ENCODE measurements at places on chromosomes 4 and X.

DNA sequence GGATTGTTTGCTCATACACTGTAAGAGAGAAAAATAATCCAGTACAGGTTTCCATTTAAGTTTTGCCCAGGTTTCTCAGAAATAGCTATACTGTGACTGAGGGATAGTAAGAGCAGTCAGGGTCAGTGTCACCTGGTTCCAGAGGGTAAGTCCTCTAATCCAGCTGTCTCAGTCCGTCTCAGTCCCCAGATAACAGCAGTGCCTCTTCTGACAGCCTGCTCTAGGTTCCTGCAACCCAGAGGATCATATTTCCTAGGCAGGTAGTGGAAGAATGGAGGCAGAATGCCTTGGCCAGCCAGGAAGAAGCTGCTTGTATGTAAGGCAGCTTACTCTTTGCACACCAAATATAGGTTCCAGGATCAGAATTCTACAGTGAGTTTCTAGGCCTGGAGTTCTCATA, 22.6 kb upstream of the GNRHR start:
- no peak for DNase-seq

DNA sequence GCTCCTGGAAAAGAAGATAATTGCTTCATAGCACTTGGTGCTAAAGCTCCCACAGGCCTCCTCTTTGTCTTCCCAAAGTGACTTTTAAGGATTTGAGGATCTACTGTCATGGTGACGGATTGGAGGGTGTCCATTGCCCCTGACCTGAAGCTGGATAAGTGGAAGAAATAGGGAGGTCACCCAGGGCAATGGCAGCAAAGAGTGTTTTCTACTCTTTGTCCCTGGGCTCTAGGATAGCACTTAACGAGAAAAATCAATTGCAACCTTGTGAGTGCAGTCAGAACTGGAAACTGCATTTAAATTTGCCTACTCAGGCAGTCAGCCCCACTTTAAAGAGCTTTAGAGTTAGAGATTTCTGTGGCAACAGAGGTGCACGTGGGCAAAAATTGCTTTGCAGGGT, 43.7 kb upstream of the XK start:
- DNase-seq, result no peak

GRCh38 chr4:120557372-120557771, 365.2 kb downstream of the PRDM5 start:
- no peak for DNase-seq

GRCh38 chr4:146525754-146526153, 4.0 kb upstream of the SLC10A7 start:
- no peak for DNase-seq

DNA sequence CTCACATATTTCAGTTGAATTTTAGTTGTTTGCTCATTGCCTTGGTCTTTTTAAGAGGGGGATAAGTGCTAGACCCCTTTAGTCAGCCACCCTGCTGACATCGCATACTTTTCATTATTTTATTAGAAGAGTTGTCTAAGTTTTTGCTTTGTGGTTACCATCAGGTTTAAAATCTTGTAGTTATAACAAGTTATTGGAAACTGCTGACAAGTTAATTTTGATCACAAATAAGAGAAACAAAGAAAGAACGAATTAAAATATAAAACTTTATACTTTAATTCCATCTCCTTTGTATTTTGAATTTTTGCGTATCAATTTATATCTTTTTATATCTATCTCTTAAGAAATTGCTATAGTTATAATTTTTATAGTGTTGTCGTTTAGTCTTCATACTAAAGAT, 679.7 kb downstream of the TECRL start:
- no peak for DNase-seq

DNA sequence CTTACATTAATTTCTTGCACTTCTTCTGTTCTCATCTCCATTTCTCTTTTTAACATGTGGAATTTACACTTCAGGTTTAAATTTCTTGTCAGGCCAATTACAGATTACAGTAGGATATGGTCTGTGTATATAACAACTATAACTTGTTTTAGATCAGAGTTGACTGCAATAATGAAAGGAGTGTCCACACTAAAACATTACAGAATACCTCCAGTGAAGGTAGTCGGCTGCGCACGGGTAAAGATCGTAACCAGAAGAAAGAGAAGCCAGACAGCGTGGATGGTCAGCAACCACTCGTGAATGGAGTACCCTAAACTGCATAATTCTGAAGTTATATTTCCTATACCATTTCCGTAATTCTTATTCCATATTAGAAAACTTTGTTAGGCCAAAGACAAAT, 32.6 kb upstream of the FMR1NB start:
- no peak for DNase-seq

GRCh38 chrX:136825771-136826170, 45.0 kb upstream of the ARHGEF6 start:
- no peak for DNase-seq

- DNase-seq, result no peak
Observed at GRCh38 chr4:36392024-36392423, 110.6 kb downstream of the DTHD1 start.

- no peak for DNase-seq
Observed at GRCh38 chr4:1133033-1133432, 19.7 kb upstream of the RNF212 start.

- DNase-seq, result no peak
Observed at GRCh38 chr4:155807021-155807420, 48.2 kb downstream of the GUCY1B1 start.

DNA sequence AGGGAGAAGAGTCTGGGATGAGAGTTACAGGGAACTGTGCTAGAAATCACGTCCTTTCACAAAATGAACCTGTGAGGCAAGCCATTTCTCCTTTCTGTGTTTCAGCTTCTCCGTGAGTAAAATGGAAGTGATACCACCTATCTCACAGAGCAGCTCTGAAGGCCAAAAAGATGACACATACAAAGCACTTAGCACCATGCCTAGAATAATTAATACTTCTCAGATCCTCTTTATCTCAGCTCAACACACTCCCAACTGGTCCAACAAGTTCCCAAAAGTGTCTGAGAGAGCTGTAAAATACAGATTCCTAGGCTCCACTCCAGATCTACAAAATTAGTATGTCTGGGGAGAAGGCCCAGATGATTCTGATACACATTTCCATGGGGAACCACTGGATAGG, 38.3 kb downstream of the LHFPL1 start:
- DNase-seq, result no peak

DNA sequence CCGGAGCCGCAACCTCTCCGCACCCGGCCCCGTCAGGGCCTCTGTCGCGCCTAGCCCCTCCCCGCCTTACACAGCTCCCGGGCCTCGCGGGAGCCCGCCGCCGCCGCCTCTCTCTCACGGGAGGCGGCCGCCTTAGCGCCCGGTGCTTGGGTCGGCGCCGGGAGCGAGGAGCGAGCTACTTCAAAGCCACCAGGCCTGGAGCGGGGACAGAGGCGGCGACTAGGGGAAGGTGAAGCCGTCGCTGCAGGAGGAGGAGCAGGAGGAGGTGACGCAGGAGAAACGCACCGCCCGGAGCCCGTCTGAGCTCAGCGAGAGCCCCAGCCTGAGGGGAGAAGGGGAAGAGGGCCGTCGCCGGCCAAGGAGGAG, 250 bp downstream of the USP9X start:
- DNase-seq, result peak; percentile 49

DNA sequence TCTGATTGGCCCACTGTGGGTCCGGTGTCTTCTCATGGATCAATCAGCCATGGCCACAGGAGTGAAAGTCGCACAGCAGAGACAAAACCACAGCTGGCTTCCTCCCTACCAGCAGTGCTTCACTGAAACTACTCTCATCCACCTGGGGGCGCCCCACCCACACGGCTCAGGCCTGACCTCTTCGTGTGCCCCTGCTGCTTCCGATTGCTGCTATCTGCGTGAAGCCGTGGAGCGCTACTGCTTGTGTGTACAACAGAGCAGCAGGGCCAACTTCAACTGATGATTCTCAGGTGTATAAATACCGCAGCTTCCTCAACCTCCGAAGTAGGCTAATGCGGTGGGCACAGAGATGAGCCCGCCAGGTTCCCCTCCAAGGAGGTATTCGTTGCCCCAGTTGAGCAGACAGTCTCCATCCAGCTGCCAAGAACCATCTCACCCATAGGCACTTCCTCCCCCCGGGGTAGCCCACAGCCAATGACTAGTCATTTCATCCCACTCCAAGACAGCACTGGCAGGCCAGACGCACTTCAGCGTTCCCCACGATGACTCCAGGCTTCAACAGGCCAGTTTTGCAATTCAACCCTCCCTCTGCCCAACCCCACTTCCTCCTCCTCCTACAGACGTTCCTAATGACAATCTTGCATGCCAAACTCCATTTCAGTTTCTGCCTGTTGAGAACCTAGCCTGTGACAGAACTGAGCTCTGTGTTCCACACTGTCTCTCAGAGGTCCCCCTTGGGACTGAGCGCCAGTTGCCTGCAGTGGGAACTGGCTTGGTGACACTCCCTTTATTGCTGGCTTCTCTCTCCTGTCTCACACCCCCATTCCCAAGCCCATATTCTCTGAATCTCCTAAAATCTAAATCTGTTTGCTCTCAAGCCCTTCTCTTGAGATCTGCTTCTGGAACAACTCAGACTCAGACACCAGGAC, 41.3 kb upstream of the ATP6AP2 start:
- peak; percentile 69 for DNase-seq

- no peak for DNase-seq
Observed at GRCh38 chr4:100985576-100985975, 361.8 kb downstream of the PPP3CA start.

DNA sequence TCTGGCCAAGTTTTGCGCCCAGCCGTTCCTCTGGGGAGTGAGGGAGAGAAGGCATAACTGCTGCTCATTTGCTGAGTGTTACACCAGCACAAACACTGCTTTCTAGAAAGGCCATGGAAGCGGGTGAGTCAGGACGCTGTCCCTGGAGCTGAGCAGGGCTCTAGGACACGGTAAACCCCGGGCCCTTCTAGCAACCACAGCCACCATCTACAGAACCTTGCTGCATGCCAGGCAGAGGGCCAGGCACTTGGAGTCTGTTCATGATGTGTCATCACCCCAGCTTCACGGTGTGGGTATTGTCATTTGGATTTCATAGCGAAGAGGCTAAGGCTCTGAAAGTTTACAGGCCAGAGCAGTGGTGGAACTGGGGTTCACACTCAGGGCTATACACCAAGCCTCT, 31.8 kb upstream of the C4orf50 start:
- DNase-seq, result no peak

DNA sequence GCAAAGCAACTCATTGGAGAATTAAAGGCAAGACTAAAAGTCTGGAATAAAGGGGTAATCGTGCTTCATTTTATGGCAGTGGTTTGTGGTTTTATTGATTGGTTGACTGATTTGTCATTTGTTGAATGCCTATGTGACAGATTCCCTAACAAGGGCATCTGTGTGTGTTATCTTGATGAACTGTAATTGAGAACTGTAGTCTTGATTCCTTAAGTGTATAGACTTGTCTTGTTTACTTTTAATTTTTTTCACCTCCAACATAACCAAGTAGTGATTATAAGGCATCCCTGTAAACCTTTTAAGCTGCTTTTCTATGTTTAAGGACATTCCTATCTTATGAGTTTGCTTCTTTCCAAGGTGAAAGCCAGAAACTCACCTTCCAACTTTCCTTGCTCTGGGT, 216.0 kb upstream of the TAPT1 start:
- DNase-seq, result no peak

GRCh38 chr4:174236359-174236758, 47.1 kb downstream of the FBXO8 start:
- DNase-seq, result no peak

GRCh38 chrX:13670197-13670596, 17.3 kb downstream of the TCEANC start:
- no peak for DNase-seq

DNA sequence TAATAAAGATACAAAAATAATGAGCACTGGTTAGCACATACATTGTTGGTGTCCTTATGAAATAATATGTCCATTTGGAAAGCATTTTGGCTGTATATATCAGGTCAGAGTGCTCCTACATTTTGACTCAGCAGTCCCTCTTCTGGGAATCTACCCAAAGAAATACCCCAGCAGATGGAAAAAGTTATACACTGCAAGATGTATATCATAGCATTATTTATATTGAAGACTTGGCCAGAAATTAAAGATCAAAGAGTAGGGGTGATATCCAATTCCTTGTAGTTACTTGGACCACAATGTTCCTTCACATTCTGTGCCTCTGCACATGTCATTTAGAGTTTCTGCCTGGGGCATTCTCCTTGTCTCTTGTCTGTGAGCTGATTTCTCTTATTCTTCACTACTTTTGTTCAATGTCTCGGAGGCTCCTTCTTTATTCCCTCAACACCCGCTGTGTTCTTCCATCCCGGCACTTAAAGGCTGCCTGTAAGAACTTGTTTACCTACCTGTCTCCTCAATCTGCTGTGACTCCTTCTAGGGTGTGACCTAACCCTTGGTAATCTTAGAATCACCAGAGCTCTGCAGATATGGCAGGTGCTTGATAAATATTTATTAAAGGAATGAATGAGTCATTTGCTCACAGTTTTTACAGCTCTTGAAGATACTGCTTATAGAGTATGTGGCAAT, 3.1 kb upstream of the TSPAN5 start:
- no peak for DNase-seq

Measured in activated naive CD8-positive, alpha-beta T cell treated with anti-CD3 and anti-CD28 coated beads, Interleukin-2, amount 50 U/mL, for 24 hours (primary cell).